ENCODE measurements at places on chromosomes 13 and 19. TPM values are rescaled to one million over a fixed set of nuclear protein-coding genes. Genes with fewer than 3 reads are reported as not detected.

Gene ADAMTSL5
- total RNA-seq: 0.71 TPM

Gene TLE6
- total RNA-seq: 0.71 TPM

Gene TFDP1
- total RNA-seq: 32.3 TPM

Gene CASP14
- total RNA-seq: not detected

Gene ABHD13
- 15.7 TPM for total RNA-seq
